ENCODE measurements at places on chromosomes 7 and 10.
A peak's percentile ranks its signal among the peaks of the same experiment; 100 is the strongest.

DNA sequence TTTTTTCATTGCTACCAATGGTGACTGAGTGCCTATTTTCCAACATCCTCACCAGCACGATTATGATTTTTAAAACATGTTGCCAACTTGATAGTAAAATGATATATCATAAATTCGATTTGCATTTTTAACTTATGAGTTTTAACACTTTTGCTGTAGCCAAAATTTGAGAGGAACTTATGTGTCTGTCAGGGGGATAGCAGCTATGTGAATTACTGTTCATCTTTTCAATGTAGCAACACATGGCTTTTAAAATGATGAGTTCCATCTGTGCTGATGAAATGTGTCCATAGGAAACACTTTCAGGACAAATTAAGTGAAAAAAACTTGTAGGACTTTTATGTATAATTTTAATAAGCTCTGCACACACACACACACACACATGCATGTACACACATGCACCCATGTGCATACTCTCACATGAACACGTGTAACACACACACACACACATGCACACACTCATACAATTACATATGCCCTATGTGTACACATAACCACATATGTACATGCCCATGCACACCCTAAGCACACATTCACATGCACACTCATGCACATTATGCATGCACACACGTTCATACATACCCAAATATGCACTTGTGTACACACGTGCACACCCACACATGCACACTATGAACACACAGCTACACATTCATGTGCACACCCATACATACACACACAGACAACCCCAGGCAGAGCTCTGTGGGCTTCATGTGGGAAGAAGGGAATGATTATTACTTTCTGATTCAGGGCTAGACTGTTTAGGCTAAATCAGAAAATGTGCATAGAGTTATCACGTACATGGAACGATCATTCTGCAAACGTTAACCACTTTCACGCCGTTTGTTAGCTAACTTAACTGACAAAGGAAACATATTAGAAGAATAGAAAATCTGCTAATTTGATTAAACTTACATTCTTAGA is 68.9 kb downstream of the C10orf143 start:
- no peak for DNase-seq

DNA sequence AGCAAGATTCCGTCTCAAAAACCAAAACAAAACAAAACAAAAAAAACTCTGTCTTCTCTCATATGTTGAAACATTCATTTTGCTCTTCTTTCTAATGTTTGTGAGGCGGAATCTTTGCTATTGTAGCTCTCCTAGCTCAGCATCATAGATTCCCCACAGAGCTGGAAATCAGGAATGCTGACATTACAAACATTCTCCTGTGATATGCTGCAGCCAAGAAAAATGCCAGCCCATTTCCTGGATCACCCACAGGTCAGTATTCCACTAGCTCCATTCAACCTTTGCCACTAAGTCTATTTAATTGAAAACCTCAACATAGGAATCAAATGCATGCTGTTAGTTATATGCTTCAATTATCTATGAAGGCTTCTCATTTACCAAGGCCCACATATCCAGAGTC is 186.3 kb downstream of the IPMK start:
- no peak for DNase-seq

DNA sequence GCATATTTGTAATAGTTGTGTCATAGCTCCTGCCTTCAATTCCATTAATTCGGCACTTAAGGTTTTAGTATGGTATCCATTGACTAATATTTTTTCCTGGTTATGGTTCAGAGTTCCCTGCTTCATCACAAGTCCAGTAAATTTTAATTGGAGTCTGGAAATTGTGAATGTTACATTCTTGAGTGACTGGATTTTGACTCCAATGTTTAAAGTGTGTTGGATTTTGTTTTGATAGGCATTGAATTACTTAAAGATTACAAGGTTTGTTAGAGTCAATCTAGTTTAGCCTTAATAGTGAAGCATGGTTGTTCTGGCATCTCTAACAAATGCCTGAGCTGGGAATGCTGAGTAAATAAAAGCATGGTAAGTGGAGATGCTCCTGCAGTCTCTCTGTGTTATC is 326.6 kb upstream of the IGFBP3 start:
- DNase-seq: no peak

GRCh38 chr10:98035599-98035998 is 5.2 kb upstream of the CRTAC1 start:
- DNase-seq: no peak

GRCh38 chr10:35422228-35422627 is 85.9 kb downstream of the CCNY start:
- DNase-seq: no peak

- DNase-seq: no peak
Observed at GRCh38 chr7:135213831-135214230, 2.5 kb upstream of the WDR91 start.

DNA sequence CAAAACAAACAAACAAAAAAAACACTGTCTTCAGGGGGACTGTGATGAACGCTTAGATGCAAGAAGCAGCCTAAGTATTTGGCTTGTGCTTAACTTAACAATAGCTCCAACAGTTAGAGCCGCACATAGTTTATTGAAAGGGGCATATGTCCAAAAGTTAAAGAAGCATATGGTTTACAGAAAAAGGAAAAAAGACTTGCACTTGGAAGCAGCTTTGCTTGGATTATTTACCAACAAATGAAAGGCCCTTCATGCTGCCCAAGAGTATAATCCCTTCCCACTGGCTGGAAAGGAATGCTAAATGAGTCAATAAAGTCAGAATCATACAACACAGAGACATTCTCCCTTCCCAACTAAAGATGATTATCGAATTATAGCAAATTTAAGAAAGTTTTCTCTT is 77.9 kb downstream of the GLI3 start:
- DNase-seq: no peak

- no peak for DNase-seq
Observed at GRCh38 chr10:31704195-31704594, 224.4 kb downstream of the ARHGAP12 start.

DNA sequence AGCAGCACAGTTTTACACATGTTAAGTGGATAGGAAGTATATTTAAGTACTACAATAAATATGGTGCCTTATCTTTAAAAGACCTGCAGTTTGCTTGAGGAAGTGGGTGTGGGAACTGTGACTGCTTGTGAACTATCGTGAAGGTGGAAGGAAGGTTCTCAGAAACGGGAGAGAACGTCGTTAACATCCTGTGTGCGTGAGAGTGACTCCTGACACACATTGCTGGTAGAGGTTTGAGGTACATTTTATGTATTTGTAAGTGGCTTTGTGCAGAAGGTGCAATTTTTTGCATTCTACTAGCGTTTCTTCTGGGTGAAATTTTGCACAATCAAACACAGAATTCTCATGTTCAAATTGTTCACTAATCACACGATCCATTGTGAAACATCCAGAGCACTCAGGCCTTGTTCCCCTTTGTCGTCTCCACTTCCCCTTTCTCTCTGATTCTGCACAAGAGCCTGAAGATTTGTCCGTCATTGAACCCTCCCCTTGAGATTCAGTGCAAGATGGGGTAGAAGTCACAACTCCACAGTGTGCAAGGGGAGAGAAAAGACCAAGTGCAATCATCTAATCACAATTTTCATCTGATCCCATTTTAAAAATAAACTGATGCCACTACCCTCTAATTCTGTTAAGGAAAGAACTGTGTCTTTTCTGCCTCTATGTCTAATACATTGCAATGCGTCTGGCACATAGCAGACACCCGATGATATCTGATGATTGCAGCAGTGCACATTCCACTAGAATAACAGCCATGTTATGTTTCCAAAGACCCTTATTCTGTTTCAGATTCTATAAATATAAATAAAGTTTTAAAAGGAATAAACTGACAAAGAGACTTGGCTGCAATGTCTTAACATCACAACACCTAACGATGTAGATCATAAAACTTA is 279.9 kb downstream of the NEBL start:
- no peak for DNase-seq

- no peak for DNase-seq
Observed at GRCh38 chr10:127984945-127985344, 78.0 kb downstream of the PTPRE start.

DNA sequence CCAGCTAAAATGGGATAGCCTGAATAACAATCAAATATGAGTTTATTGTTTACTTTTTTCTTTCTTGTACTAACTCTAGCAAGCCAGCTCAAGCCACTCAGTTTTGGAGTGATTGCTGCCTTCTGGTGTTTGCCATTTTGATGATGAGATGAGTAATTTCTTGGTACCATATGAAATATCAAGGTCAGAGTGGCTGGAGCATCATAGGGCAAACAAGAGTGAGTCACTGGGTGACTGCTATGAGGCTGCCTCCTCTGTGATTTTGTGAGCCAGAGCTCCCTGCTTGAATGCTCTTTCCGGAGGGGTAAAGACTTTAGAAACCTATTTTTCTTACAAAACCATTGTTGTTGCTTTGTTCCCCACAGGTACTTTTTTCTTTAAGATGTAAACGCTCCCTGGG is 295.6 kb downstream of the PRKG1 start:
- DNase-seq: no peak

GRCh38 chr10:29920408-29921070 is 138.8 kb downstream of the JCAD start:
- DNase-seq: no peak

DNA sequence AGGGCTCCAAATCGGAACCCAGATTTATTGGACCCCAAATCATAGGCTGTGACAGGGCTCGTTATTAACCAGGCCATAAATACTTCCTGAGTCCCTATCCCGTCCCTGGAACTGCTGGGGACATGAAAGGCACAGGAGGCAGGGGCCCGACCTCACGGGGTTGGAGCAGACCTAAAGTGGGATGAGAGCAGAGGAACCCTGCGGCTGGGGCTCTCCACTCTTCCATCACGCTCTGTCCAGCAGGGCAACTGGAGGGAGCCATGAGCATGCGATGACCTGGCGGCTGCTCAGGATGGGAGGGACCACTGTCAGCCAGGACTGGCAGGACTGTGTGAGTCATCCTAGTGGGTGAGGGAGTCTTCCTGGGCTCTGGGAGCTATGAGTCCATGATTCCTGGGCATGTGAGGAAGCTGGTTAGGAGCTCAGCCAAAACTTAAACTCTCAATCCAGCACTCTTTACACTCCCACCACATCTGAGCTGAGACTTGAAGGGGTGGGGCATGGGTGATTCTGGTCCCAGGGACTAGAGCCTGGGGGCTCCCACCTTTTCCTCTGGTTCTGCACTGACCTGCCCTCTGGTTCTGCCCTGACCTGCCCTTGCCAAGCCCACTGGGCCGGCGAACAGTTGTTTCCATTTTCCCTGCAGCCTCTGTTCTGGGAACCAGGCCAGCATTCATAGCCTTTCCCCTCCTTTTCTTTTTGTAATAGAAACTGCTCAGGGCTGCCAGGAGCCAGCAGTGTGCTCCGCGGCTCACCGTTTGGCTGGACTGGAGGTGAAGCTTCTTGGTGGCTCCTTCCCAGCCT is 47.1 kb downstream of the SYPL1 start:
- DNase-seq: no peak

DNA sequence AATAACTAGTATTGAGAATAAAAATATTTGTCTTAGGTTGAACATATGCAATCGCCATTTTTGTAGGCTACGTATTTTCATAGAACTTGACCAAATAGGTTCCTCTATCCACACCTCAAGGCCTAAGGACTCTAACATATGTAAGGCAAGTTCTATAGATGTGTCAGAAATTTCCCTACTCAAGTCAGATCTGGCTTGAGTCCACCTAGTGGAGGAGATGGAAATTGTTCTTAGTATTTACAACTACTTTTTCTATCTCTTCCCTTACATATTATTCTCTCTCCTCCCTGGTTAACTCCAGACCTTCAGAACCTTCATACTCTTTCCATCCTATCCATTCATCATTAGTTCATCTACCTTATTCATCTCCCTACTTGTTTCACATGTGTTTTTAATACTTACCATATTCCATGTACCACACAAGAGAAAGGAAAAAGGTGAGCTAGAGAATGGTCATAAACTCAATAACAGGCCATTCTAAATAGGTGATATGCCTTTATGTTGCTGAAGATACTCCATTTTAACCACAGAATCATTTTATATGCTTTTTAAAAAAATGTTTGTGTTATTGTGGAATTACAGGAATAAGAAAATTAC is 174.5 kb upstream of the HDAC9 start:
- DNase-seq: no peak

GRCh38 chr7:149621776-149622175 is 124.2 kb upstream of the ZNF746 start:
- DNase-seq: no peak

DNA sequence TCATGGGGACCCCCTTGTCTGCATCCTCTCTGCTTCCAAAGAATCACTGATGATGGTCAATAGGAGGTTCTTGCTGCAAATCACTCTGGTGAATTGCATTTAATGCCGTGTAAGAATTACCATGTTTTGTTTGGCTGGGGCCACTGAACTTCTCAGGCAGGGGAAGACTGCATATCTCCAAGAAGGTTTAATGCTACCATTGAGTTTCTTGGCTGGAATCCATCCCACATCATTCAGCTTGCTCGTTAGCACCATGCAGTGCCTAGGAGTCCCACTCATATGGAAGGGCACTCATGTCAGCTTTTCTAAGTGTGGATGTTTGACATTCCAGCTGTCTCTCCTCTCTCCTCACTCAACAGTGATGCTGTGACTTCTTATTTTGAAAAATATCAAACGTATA is 50.2 kb upstream of the BAMBI start:
- DNase-seq: no peak

GRCh38 chr10:73247509-73248258 is 629 bp upstream of the DNAJC9 start:
- no peak for DNase-seq

DNA sequence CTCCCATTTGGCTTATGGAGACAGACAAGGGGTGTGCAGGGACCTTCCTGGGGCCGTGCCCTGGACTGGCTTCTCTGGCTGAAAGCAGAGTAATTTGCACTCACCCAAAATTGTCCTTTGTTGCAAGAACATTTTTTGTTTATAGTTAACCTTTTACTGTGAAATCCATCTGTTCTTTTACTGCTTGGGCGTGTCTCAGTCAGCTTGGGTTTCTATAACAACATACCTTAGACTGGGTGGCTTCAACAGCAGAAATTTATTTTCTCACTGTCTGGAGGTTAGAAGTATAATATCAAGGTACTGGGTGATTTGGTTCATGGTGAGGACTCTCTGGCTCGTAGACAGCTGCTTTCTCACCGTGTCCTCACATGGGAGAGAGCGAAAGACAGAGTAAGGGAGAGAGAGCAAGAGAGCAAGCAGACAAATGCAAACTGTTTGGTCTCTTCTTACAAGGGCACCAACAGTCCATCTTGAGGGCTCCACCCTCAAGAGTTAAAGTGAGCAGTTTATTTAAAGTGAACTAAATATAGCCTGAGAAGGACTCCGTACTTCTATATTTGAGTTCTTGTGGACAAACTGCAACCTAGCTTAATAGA is 131.0 kb upstream of the NPY start:
- DNase-seq: no peak

- DNase-seq: no peak
Observed at GRCh38 chr7:27163288-27164044, 1.9 kb downstream of the HOXA9 start.

- no peak for DNase-seq
Observed at GRCh38 chr7:151930695-151931094, 25.6 kb upstream of the GALNTL5 start.

GRCh38 chr10:26468700-26469099 is 30.6 kb downstream of the APBB1IP start:
- DNase-seq: no peak

- peak; percentile 50 for DNase-seq
Observed at GRCh38 chr10:3067118-3067858, at the start of gene PFKP. PFKP (plus strand) TSS chr10:3067548; CDS start chr10:3067596, 48 bp downstream.

- no peak for DNase-seq
Observed at GRCh38 chr7:114997487-114998404, 75.9 kb downstream of the MDFIC start.

- DNase-seq: no peak
Observed at GRCh38 chr10:90414926-90415325, 442.9 kb downstream of the HTR7 start.

Data from stimulated activated CD4-positive, alpha-beta T cell treated with anti-CD3 and anti-CD28 coated beads, Interleukin-12 subunit alpha, Interleukin-12 subunit beta, amount 100 ng/mL, for 48 hours (primary cell).